ENCODE measurements at places on chromosomes 1 and 21.

- no peak for DNase-seq
Observed at GRCh38 chr21:36744560-36745231, 45.8 kb downstream of the SIM2 start.

- DNase-seq = no peak
Observed at GRCh38 chr1:8545078-8545477, 227.2 kb downstream of the SLC45A1 start.

- no peak for DNase-seq
Observed at GRCh38 chr1:212549503-212550017, 59.0 kb upstream of the ATF3 start.

GRCh38 chr1:241208910-241209379, 148.1 kb downstream of the RGS7 start:
- DNase-seq = no peak

DNA sequence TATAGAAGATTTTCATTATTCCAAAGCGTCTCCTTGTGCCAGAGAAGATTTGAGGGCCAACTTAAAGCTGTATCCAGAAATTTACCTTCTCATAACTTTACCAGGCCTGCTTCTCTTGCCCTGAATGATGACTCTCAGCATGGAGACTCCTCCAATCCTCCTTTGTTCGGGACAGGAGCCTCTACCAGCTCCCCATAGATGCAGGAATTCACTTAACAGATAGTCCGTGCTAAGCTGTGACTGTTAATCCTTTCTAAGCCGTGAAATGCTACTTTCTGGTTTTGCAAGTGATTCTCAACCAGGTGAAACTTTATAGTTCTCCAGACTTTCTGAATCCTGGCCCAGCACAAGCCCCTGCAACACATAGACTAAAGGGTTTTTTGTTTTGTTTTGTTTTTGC, 31.8 kb upstream of the KCND3 start:
- no peak for DNase-seq

GRCh38 chr1:53576381-53576801, 117.2 kb downstream of the DMRTB1 start:
- no peak for DNase-seq
